A549 (cell line): ENCODE measurements at places on chromosomes 11 and 22.
A peak's percentile ranks its signal among the peaks of the same experiment; 100 is the strongest.

GRCh38 chr11:75697906-75698581, 19.6 kb upstream of the MOGAT2 start:
- DNase-seq: no peak

DNA sequence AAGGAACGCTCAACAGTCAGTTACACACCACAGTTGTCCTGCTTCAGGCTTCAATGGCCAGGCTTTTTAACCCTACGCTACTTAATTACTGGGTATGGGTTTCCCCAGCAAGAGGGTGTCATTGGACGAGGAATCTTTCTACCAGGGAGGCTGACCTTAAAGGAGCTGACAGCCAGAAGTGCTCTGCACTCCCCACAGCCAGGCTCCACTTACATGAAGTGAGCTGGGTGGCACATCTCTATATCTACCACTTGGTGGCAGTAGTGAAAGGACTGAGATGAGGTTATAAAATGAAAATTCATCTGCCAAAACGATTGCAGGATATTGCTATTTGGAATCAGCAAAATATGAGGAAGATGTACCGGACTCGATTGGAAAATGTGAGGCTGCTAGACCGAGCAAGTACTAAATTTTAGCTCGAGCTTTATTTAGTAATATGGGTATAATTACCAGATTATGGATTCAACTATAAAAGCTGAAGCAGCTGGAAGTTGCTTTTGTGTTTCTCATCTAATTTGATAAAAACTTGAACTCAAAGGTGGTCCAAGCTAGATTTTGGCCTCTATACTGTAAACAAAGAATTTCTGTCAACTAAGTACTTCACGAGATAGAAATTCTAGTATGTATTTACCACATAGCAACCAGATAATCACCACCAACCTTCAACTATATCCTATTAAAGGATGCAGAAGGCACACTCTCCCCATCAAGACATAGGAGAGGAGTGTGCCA, 53.9 kb upstream of the CEP126 start:
- peak; percentile 70 for DNase-seq

- DNase-seq: peak; percentile 87
Measured at GRCh38 chr11:77046060-77046501, 11.9 kb downstream of the B3GNT6 start.

- no peak for DNase-seq
Measured at GRCh38 chr22:19995611-19996339, 20.8 kb downstream of the ARVCF start.

GRCh38 chr11:82858556-82859091, 41.6 kb downstream of the PRCP start:
- no peak for DNase-seq

DNA sequence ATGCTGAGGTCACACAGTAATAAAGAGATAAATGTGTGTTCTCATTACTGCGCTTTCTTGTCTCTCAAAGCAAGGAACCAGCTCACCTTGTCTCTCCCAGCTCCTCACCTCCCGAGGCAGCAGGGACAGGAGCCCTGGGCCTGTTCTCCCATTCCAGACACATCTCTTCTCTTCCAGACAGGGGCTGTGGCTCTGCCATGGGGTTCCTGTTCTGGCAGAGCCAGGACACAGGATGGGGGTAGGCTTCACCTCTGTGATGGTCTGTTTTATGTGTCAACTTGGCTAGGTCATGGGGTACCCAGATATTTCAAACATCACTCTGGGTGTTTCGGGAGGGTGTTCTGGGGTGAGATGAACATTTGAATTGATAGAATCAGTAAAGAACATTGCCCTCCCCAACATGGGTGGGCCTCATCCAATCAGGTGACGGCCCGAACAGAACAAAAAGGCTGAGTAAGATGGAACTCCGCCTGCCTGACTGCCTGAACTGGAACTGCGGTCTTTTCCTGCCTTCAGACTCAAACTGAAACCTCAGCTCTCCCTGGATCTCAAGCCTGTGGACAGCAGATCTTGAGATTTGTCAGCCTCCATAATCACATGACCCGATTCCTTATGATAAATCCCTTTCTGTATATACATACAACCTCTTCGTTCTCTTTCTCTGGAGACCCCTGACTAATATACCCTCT, 2.0 kb upstream of the VSIG10L2 start:
- DNase-seq: no peak

GRCh38 chr11:65150509-65151299, 16.4 kb upstream of the SYVN1 start:
- DNase-seq: peak; percentile 95

GRCh38 chr11:95686265-95686664, 103.3 kb downstream of the FAM76B start:
- no peak for DNase-seq

GRCh38 chr11:85694385-85694980, 8.5 kb upstream of the CCDC89 start:
- DNase-seq: peak; percentile 31

- peak; percentile 49 for DNase-seq
Measured at GRCh38 chr11:124669193-124669592, 4.3 kb downstream of the SIAE start.

DNA sequence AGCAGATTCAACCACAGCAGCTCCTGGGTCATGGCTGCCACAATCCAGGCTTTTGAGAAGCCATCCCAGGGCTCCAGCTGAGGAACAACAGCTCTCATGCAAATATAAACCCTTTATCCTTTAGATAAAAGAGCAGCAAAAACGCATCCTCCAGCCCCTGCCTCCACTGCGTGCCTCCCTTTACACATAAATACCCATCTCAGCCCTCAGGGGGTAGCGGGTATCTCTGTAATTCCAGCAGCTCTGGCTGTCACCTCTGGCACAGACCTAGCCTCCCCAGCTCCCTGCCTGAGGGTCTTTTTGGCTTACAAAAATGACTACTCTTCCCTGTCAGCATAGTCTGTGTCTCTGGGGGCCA, 21.6 kb downstream of the LMO1 start:
- DNase-seq: no peak

DNA sequence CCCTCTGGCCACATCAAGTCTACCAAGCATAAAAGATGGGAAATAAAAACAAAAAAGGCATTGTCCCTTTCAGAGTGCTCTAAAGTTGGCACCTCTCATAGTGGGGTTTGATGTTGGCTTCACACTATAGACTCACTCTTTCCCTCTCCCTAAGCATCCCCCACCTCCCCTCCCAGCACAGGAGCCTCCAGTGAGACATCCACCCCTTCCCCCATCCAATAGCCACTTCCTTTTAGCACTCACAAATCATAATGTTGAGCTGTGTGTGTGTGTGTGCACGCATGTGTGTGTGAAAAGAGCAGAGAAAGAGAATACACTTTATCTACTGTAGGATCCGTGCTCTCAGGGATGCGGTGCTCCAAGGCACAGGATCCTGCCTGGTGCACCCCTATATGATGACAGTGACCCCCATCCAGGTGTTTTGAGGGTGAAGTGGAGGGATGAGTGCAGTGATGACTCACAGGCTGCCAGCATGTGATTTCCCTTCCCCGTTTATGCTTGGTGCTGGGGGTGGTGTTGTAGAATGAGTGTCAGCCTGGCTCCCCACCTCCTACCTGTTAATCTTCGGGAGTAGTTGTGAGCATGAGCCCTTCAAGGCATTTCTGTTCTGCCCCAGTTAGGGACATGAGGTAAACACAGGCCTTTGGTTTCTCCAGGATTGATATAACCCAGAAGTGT, 235.2 kb upstream of the B3GAT1 start:
- DNase-seq: no peak

DNA sequence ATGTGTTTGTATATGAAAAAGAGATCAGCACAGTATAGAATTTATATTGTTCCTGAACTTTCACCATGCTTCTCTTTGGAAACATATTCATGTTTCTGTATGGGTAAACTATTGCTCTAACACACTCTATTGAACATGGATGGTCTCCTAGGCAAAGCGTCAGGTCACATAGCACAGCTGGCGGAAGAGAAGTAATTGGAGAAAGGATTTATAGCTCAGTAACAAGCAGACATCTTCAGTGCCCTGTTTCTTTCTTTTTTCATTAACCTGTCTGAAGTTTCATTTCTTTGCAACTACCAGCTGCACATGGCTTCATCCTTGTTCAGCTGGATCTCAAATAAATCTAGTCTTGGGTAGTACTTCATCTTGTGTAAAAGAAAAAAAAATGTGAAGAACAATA, 84.4 kb upstream of the TRPC6 start:
- no peak for DNase-seq

- DNase-seq: no peak
Measured at GRCh38 chr11:9280655-9281301, 15.6 kb upstream of the DENND5A start.

DNA sequence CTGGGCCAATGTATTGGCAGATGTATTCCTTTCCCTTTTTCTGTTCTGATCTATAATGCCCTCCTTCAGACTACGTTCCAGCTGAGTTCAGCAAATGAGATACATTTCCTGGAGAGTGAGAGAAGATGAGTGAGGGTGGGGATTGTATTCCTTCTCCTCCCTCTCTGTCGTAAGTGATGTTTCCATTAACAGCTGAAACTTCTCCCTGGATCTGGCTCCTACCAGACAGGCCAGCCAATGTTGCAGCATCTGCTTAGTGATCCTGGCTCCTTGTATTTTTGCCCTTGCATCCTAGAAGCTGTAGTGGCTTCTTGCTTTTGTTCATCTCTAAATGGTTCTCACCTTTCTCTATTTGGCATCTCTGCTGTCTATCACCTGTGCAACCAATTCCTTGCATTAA, 48.2 kb upstream of the MTMR2 start:
- no peak for DNase-seq

GRCh38 chr11:62153087-62153395, 29.2 kb downstream of the INCENP start:
- no peak for DNase-seq

DNA sequence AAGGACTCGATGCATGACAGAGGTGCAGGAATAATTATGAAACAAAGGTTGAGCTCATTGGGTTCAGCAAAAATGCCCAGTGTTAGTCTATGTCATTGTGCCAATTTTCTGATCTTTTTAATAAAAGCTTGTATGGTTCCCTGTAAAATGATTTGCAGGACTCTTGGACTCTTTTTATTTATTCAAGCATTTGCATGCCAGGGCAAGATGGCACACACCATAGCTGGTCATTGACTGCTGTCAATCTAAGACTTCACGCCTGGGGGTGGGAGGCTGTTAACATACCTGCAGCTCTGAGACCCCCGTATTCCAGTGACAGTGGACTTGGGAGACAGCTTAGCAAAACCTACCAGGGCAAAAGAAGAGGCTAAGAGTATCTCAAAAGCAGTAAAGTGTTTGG, 32.0 kb upstream of the ANO1 start:
- no peak for DNase-seq

- DNase-seq: no peak
Measured at GRCh38 chr22:43654271-43654670, 157.8 kb downstream of the EFCAB6 start.

DNA sequence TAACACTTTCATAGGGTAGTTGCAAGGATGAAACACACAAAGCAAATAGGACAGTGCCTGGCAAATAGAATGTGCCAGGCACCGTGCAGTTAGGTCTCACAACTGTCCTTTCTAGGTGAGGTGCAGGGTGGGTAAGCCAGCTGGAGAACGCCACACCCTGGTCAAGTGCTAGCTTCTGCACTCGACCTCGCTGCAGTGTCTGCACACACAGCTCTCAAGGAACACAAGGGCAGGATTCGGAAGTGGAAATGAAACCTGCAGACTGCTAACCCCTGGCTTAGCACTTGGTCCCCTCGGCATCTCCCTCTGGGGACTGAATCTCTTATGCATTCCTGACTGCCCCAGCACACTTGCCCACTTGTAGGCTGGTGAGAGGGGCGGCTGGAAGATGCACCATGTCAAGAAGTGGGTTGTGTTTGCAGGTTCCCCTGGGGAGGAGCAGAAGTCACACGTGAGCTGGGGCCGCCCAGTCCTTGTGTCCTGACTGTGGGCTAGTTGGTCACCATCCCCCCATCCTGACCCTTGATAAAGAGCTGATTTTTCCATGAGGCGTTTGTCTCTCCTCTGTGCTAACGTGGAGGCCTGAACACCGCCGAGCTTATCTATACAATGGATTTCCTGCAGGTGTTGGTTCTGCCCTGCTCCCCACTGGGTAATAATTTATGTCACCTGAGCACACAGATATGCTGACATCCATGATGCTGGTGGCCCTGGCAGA, 89.0 kb downstream of the MICAL2 start:
- no peak for DNase-seq

- peak; percentile 48 for DNase-seq
Measured at GRCh38 chr11:69369210-69369825, 75.4 kb downstream of the MYEOV start.

GRCh38 chr11:1082728-1083620, 8.3 kb downstream of the MUC2 start:
- DNase-seq: no peak

GRCh38 chr11:57081356-57081755, 92.6 kb downstream of the OR5AK2 start:
- DNase-seq: no peak

DNA sequence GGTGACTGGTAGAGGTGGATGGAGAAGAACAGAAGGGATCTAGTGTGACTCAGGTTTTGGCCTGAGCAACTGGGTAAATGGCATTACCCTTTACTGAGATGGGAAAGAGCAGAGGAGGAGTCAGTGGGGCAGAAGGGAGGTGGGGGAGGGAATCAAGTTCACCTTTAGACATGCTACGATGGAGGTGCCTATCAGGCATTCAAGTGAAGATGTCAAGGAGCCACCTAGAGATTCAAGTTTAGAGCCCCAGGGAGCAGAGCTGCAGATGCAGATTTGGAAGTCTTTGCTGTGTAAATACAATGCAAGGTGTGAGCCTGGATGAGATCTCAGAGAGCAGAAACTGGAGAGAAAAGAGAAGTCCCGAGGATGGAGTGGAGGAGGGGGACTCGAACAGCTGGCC, 979 bp upstream of the MOGAT2 start:
- no peak for DNase-seq

GRCh38 chr22:43776081-43776670, 35.9 kb downstream of the EFCAB6 start:
- no peak for DNase-seq

GRCh38 chr11:18727479-18728236, 1.7 kb upstream of the IGSF22 start:
- peak; percentile 67 for DNase-seq

DNA sequence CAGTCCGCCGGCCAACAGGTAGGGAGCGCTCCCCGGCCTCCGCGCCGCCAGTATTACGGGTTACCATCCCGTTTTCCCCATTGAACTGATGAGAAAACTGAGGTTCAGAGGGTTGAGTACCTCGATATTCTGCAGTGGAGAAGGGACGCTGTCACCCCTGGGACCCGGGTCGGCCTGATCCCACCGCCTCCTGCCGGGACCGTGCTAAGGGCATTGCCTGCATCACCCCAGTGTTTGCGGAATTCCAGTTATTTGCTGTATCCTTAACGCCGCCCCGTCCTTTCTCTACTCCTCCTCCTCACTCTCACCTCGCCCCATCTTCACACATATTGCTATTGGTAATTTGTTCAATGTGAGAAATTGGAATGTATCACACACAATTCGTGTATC, 370 bp upstream of the A4GALT start:
- DNase-seq: no peak
